ENCODE measurements at places on chromosomes 5 and 9.
A peak's percentile ranks its signal among the peaks of the same experiment; 100 is the strongest.

GRCh38 chr9:123568691-123569688, 213.0 kb downstream of the CRB2 start:
- no peak for DNase-seq

DNA sequence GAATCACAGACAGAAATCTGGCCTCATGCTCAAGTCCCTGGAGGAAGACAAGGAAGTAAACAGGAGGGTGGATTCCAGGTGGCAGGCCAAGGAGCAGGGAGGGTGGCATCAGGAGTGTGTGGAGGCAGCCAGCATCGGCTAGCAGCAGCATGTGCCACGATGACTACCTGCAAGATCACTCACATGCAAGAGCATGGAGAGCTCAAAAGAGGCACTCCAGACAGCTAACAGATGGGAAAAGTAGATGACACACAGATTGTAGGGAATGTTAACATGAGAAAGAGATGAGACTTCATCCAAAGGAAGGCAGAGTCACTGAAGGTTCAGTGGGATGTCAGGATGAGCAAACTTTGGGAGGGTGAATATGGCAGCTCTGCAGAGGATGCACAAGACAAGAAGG, 104.3 kb downstream of the SEMA5A start:
- DNase-seq = no peak

- DNase-seq = no peak
Observed at GRCh38 chr5:68698025-68698940, 395.5 kb upstream of the SLC30A5 start.

- no peak for DNase-seq
Observed at GRCh38 chr9:137388589-137389427, 34.2 kb downstream of the EXD3 start.

DNA sequence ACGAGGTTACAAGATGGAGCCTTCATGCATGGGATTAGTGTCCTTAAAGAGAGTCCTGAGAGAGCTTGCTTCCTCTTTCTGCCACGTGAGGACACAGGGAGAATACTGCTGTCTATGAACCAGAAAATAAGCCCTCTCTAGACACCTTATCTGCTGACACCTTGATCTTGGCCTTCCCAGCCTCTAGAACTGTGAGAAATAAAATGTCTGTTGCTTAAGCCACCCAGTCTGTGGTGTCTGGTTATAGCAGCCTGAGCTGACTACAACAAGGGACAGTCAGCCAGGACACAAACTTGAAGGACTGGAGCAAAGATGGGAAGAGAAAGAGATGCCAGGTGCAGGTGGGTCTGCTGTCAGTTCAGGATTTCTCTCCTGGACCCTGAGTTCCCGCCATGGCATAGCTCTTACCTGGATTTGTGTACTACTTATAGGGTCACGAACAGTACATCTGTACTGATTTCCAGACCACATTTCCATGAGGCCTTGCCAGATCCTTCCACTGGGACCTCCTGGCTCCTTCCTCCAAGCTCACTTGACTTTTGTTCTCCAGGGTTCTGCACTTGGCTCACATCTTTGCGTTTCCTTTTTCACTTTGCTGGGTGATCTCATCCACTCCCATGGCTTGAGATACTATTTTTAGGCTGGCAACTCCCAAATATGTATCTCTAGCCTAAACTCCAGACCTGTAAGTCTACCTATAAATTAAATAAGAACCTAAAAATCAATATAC, 44.9 kb upstream of the LIFR start:
- DNase-seq = no peak

DNA sequence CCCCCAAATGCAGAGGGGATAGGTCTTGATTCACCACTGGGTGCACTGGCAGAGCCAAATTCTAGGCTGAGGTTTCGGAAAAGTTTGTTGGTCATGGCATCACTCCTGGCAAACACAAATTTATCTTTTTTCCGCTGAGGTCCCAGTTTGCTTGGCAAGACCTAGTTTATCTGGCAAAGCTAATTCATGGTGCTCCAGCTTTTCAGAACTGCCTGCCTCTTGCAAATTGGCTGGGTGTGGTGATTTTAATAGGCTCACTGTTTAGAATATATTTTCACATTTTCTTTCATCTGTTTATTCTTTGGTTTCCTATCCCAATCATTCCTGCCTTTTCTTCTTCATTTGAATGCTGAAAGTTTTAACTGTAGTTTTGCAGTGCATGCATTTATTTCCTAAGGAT, 50.5 kb upstream of the MAMDC2 start:
- DNase-seq = no peak

GRCh38 chr9:71108937-71109336, 12.5 kb downstream of the TRPM3 start:
- no peak for DNase-seq

GRCh38 chr9:135225619-135226228, 138.3 kb downstream of the OLFM1 start:
- no peak for DNase-seq

GRCh38 chr5:66861402-66861801, 265.2 kb downstream of the MAST4 start:
- no peak for DNase-seq

GRCh38 chr5:74651710-74652109, 11.2 kb upstream of the ENC1 start:
- DNase-seq = no peak

DNA sequence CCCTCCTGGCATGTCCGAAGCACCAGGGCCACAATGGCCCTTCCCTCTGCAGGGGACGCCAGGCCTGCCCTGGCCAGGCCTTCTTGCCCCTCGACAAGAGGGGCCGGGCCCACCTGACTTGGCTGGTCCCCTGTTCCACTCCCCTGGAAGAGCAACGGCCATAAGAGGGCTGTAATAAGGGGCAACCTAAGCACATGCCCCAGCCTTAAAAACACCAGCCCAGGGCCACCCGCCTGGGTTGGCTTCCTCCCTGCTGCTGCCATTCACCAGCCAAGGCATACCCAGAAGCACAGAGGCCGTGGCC, 8.5 kb downstream of the GFPT2 start:
- DNase-seq = no peak

GRCh38 chr5:93930098-93930497, 188.7 kb upstream of the POU5F2 start:
- no peak for DNase-seq

GRCh38 chr5:4758550-4758949, 381.6 kb upstream of the ADAMTS16 start:
- DNase-seq = no peak

DNA sequence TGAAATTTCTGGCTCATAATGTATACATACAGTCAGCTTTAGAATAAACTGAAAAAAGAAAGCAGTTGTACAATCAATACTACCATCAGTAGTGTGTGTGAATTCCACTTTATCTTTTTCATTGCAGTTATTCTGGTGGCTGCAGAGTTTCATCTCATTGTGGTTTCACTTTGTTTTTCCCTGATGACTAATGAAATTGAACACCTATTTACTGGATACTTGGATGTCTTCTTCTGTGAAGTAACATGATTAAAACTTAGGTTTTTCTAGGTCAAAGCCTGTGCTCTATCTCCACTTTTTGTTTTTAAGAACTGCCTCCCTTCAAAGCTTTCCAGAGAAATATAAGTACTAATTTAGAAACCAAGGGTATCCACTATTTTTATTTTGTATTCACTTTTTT, 174.3 kb downstream of the TRPM3 start:
- no peak for DNase-seq

- no peak for DNase-seq
Observed at GRCh38 chr5:125847561-125847960, 575.6 kb upstream of the GRAMD2B start.

DNA sequence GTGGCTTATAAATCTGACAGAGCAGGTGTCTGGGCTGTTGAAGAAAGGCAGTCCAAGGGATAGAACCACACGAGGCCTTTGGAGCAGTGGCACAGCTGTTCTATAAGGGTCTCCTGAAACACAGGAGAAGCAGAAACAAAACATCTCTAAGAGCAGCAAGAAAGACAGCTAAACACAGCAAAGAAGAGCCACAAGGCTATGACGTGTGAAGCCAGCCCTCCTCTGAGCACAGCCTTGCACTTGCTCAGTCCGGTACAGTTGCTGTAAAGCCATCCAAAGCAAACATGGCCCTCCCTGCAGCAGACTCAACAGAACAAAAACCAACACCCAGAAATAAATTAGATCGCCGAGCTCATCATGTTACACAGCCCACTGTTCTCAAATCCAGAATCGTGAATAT, 2.6 kb upstream of the GZMK start:
- no peak for DNase-seq

GRCh38 chr9:33250458-33250995, 10.6 kb downstream of the SPINK4 start:
- DNase-seq = no peak

DNA sequence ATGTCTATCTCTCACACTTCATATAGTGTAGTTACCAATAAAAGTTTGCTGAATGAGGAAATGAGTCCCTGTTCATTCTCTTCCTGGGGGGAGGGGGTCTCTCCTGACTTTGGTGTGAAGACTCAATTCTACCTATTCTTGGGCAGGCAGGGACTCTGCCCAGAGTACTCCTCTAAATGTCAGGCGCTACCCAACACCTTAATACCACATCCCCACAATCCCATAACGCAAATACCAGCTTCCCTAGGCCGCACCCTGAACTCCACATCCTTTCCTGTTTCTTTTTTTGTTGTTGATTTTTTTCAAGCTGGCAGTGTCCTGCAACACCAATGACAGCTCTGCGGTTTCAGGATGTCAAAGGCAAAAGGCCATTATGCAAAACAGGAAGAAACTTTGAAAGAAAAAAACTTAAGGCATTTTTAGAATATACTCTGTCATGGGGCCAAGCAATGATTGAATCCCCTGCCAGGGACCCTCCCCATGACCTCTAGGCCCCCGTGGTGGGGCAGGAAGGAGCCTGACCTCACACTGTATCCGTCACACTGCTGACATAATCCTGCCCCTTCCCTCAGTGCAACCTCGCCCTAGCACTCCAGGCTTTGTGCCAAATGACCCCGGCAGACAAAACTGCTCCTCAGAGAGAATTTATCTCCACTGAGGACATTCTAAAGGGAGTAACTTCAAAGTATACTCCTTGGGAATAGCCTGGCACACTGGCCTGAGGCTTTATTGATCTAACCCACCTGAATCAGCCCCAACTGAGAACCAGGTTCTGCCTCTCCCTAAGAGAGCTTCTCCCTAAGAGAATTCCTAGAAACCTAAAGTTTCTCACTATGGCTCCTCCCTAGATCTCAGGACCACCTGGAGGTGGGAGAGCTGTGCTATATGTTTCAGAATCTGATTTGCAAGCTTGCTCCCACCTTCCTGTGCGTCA, 8.0 kb downstream of the B4GALT1 start:
- DNase-seq = no peak

DNA sequence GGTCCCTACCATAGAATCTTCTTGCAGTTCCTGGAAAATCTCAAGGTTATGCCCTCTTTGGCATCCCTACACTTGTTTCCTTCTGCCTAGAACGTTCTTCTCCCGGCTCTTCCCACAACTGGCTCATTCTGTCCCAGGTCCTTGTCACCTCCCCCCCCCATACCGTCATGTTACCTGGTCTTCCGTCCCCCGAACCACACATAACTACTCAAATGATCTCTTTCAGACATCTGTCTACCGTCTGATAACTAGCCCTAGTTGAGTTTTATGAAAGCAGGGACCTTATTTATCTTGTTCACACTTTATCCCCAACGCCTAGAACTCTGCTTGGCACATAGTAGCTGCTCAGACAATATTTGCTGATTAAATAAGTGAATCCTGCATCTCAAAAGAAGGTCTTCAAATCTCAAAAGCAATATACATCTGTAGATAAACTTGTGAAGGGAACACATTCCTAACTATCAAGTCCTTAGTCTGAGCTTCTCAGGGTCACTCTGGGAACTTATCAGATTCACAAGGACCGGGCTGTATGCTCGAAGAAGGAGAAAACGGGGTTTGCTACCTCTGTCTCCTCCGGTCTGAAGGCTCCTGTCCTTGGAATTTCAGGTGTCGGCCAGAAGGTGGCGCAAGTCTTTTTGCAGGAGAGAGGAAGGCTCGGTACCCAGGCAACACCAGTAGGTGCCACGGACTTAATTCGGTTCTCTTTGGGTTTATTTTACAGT, 30.0 kb downstream of the LCP2 start:
- DNase-seq = peak; percentile 76

DNA sequence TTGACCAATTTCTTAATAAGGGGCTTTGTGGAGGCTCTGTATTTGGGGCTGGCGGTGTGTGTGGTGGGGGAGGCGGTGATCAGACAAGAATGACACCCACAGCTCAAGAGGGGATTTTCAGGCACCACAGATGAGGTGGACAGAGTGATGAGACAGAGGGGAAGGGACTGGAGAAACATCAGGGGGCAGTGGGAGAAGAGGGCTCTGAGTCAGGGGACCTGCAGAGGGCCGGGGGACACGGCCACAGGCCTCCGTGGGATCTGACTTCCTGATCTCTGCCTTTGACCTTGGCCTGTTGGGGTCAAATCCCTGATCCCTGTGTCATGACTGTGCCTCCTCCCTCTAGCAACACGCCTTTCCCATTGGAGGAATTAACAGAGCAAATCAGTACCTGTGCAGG, 197.7 kb downstream of the C9orf50 start:
- DNase-seq = no peak
